ENCODE measurements at places on chromosomes 4 and X.

DNA sequence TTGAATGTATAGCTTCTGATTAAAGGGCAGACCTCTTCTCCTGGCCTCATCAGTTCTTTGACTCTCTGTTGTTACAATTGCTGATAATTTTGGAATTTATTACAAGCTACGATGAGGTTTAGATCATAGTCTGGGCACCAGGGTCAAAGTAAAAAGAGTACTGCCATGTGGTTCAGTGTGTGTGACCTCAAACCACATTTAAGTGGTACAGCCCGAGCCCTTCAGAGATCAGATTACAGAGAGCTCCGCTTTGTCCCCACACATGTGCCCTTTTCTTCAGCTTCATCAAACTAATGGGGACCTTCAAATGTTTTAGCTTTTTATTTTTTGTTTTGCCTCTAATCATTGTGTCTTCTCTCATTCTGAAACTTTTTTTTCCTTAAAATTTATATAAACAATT lies 37.1 kb downstream of the SPANXN2 start:
- DNase-seq = no peak

- DNase-seq = no peak
These were observed 190.1 kb downstream of the SHROOM3 start for GRCh38 chr4:76624931-76625715.

- DNase-seq = no peak
These were observed 79.9 kb upstream of the MAP3K15 start for GRCh38 chrX:19595043-19595677.

DNA sequence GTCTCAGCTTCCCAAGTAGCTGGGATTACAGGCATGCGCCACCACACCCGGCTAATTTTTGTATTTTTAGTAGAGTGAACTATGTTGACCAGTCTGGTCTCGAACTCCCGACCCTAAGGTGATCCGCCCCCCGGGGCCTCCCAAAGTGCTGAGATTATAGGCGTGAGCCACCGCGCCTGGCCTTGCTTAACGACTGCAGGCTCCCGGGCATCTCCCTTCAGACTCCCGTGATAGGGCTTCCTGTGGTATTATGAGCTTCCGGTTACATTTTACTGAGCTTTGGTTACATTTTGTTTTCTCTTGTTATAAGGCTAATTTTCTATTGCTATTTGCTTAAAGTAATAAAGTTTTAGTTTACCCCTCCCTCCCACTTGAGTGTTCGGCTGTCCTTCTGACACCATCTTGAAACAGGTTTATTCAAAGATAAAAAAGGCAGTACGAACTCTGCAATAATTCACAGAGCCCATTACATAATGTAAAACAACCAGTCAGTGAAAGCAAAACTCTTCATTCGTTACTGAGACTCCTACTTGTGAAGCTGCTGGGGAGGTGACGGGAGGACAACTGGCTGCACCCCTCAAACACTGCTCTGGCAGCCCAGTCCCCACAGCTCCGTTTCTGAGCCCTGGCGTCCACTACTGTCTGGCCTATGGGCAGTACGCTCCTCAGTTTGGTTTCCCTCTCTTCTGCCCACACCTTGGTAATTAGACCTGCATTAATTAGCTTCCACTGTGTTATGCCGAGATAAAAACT lies 795.7 kb upstream of the SLIT2 start:
- no peak for DNase-seq

DNA sequence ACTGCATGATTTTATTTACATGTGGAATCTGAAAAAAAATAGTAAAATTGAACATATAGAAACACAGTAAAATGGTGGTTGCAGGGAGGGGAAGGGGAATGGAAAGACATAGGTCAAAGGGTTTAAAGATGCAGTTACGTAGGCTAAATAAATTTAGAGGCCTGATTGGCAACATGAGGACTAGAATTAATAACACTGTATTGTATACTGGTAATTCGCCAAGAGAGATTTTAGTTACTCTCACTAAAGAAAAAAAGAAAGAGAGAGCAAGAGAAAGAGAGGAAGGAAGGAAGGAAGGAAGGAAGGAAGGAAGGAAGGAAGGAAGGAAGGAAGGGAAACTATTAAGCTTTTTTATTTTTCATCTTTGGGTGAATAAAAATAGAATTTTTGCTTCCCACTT lies 488.1 kb downstream of the PCDH10 start:
- DNase-seq = no peak

DNA sequence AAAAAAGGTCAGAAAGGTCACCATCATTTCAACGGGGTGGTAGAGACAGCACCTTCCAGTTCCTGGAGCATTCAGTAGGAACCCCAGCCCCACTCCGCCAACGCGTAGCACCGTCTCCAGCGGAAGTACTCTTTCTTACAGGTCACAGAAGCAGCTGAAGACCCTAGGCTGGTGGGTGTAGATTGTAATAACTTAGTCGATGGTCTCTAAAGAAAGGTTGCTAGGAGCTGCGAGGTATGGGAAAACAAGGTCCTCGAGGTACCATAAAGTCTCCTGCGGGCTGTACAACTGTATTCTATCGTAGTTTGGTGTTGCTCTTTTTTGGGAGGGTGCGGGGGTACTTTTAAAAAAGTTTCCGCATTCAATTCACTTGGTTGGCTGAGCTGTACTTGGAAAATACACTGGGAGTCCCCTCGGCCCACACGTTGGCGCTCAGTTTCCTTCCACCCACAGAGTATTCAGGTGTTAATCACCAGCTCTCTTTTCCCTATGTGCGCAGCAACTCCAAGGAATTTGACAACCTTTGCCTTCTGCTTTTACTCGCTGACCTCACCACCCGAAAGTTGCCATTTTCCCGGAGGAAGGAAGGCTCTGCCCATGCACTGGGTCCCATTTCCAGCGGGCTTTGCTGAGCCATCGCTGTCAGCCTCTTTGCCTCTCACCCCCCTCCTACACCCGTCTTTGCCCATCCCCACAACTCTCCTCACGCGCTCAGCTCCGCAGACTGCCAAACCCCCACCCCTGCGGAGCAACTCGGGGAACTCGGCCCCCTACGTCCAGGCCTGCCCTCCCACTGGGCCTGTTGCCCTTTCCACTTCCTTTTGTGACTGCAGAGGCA lies 4.8 kb upstream of the SOX3 start:
- DNase-seq = no peak

- DNase-seq = no peak
These were observed 24.0 kb downstream of the INTS6L start for GRCh38 chrX:135544338-135544948.

GRCh38 chr4:95398217-95398616 lies 150.6 kb downstream of the UNC5C start:
- no peak for DNase-seq

DNA sequence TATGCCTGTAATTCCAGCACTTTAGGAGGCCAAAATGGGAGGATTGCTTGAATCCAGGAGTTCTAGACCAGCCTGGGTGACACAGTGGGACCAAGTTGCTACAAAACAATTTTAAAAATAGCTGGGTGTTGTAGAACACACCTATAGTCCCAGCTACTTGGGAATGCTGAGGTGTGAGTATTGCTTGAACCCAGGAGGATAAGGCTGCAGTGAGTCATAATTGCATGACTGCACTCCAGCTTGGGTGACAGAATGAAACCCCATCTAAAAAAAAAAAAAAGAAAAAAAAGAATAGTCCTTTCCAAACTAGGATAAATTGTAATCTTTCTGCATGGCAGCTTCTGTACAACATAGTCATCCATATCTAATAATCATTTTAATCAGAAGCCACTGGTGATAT lies 270.1 kb upstream of the INTU start:
- no peak for DNase-seq

GRCh38 chr4:13654162-13654797 lies 26.8 kb upstream of the BOD1L1 start:
- peak; percentile 81 for DNase-seq

DNA sequence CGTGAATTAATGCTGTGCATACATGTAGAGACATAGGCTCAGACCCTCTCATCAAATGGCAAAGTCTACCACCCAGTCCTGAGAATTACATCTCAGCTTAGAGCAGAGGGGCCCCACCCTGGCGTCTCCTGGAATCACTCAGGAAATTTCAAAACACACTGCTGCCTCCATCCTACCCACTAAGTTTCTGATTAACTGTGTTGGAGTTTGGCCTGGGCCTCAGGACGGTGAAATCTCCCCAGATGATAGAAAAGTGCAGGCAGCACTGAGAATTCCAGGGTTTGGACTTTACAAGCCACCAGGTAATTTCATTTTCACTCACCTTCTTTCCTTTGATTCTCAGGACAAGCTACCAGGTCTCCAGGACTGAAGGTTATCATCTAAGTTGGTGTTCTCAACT lies 3.3 kb upstream of the FAM9C start:
- no peak for DNase-seq

DNA sequence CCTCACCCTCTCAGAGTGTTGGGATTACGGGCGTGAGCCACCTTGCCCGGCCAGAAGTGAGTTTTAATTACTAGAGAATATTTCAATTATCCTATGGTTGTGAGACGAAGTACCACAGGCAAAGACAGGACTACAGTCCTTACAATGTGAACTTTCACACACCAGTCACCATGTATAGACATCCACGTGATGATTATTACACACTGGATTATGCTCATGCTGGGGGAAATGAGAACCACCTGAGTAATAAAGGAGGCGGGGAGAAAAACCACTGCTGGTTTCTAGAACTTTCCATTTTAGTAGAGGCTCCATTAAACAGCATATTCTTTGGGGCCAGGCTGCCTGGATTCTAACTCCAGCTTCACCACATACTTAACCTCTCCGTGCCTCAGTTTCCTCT lies 42.5 kb upstream of the TLR2 start:
- no peak for DNase-seq

GRCh38 chr4:78237360-78237759 lies 180.2 kb downstream of the FRAS1 start:
- DNase-seq = no peak

- DNase-seq = no peak
These were observed 117.9 kb upstream of the MED14 start for GRCh38 chrX:40853004-40853815.

DNA sequence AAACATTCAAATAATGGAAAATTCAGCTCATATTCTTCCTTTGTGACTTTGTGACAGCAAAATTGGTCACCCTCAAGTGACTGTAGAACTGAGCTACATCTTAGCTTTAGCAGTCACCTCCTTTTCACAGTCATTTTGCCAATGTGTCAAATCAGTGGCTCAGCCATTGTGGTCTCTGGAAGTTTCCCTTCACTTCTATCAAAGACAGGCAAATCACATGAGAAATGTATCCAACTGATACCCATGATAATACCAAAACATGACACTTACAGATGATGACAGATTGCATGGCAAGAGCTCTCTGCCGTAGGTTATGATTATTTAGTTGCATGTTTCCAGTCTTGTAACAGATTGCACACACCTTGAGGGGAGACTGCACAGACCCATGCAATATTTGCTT lies 549.8 kb upstream of the MAGEB2 start:
- DNase-seq = no peak

DNA sequence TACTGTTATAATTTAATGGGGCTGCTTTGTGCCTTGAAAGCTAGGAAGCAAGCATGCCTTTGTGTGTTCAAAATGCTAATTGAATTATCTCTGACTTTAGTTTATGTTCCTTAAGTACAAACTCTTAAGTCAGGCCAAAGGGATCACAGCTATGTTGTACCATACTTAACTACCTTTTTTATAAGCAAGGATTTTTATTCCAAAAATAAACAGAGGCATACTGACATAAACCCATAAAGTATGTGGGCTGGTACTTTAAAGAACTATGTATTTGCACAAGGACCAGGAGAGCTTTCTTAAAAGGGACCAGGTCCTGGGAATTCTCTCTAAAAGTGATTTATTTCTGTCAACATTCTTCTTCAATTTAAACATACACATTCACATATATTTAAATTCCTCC lies 57.8 kb upstream of the HCCS start:
- no peak for DNase-seq

DNA sequence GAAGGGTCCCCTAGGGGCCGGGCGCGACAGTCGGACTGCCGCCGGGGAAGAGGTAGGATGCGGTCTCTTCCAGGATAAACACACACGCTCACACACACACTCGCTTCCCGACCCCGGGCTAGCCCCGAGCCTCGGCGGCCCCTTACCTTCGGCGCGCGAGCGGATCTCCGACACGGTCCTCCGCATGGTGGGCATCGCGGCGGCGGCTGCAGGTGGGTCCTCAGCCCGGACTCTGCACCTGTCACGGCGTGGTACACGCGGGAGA lies 294 bp downstream of the ATP8A1 start:
- DNase-seq = no peak

DNA sequence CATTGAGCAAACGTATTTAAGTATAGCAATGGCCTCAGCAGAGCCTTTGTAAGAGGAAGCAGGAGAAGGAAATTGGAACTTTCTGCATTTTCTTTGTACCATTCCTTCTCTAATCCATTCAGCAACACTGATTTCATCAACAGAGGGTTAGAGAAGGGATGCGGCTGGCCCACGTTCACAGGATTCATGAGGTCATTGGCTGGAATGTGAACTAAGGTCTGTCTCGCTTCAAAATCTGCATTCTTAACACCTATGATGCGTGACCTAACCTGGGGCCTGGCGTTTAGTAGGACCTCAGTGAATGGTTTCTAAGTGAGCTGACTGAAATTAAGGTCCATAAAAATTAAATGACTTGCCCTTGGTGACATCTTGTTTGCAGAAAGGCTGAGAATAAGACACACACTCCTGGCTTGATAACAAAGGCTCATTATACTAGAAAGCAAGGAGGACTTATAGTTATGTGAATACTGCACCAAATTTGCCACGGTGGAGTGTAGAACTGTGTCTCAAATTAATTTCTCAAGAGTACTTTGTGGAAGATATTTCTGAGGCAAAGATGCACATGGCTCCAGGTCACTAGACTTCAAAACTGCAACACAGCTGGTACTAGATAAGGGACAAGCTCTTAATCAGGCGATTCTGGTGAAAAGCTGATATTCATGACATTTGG lies 25.4 kb downstream of the FGFBP1 start:
- DNase-seq = no peak

- no peak for DNase-seq
These were observed 115.0 kb upstream of the TBL1X start for GRCh38 chrX:9349572-9350494.

GRCh38 chr4:122364700-122365404 lies 14.0 kb upstream of the ADAD1 start:
- DNase-seq = no peak

- no peak for DNase-seq
These were observed 222.5 kb downstream of the AFF2 start for GRCh38 chrX:148722966-148723365.

GRCh38 chr4:154184238-154184637 lies 307.4 kb downstream of the DCHS2 start:
- no peak for DNase-seq
